Keratinocyte (primary cell): ENCODE measurements at places on chromosomes 2 and 18.

DNA sequence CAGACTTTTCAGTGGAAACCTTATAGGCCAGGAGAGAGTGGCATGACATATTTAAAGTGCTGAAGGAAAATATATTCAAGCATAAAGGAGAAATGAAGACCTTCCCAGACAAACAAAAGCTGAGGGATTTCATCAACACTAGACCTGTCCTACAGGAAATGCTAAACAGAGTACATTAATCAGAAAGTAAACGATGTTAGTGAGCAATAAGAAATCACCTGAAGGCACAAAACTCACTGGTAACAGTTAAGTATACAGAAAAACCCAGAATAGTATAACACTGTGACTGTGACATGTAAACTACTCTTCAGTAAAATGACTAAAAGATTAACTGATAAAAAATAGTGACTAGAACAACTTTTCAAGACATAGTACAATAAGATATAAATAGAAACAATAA lies 87.4 kb downstream of the ATP8B1 start:
- DNase-seq = no peak

DNA sequence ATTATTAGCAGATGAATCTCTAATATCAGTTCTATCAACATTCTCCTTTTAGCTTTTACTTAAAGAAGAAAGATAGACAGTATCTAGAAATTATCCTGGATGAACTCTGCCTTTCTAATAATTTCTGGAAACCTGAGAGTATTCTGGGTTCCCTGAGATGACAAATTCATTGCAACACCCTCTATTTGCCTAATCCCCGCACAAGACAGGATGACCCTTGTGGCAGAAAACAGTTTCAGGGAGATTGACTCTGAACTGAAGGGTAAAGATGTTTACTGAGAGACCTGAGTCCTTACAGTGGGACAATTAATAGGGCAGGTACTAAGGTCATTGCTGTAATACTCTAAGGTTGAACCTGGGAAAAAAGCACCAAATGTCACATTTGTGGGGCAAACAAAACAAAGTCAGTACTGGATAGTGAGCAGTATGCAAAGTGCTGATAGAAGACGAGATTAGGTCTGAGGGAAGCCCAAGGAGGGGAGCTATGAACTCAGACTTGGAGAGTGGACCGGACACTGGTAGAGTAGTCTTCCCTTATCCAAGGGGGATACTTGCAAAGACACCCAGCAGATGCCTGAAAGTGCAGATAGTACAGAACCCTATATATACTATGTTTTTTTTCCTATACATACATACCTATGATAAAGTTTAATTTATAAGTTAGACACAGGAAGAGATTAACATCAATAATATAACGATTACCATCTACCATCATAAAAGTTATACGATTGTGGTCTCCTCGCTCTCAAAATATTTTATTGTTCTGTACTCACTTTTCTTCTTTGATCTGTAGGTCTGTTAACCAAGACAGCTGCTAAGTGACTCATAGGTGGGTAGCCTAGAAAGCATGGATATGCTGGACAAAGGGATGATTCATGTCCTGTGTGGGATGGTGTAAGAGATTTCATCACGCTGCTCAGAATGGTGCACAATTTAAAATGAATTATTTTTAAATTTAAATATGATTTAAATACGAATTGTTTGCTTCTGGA lies 148.3 kb upstream of the KLHL14 start:
- DNase-seq = peak; percentile 53

- DNase-seq = no peak
Measured at GRCh38 chr18:45365835-45366234, 249.4 kb upstream of the SLC14A2 start.

DNA sequence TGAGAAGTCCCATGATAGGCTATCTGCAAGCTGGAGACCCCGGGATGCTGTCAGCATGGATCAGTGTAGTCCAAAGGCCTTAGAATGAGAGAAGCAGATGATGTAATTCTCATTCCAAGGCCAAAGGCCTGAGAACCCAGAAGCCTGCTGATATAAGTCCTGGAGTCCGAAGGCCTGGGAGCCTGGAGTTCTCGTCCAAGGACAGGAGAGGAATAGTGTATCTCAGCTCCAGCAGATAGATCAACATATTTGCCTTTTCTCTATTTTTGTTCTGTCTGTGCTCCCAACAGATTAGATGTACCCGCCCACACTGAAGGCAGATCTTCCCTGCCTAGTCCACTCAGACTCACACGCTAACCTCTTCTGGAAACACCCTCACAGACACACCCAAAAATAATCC lies 454.9 kb upstream of the CHAC2 start:
- no peak for DNase-seq

- DNase-seq = no peak
Measured at GRCh38 chr18:48784656-48785055, 166.1 kb downstream of the SMAD7 start.

DNA sequence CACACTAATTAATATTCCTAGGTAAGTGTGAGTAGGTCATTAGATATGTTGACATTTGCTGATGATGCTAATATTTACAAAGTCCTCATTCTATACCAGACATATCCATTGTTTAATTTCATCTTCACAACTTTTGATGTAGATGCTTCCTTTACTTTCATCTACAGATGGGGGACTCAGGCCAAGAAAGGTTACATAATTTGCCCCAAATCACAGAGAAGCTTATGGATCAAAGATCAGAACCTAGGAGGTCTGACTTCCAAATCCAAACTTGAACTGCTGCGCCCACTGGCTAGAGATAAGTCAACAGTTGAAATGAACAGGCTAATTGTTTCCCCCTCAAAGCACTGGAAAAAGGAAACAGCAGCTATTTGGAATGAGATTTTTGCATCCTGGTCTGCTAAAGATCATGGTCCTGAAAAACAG lies 95.6 kb upstream of the TMEM178A start:
- DNase-seq = no peak

DNA sequence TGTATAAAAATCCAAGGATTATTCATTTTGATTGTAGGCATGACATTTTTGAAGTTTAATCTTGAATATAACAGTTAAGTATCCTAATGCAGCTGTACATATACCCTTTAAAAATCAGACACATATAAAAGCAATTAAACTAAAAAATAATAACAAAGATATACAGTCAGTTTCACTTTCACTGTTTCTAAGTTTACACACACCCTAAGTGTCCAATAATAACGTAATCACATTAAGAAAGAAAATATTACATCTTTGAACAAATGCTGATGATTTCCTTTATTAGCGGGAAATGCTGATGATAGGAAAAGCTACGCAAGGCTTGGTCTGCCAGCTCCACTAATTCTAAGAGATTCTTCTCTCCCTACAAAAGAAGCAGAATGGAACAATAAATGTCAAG lies 38.8 kb downstream of the RTTN start:
- DNase-seq = no peak
